ENCODE measurements at places on chromosomes 3 and 15. TPM values are rescaled to one million over a fixed set of nuclear protein-coding genes. Genes with fewer than 3 reads are reported as not detected.

DNA sequence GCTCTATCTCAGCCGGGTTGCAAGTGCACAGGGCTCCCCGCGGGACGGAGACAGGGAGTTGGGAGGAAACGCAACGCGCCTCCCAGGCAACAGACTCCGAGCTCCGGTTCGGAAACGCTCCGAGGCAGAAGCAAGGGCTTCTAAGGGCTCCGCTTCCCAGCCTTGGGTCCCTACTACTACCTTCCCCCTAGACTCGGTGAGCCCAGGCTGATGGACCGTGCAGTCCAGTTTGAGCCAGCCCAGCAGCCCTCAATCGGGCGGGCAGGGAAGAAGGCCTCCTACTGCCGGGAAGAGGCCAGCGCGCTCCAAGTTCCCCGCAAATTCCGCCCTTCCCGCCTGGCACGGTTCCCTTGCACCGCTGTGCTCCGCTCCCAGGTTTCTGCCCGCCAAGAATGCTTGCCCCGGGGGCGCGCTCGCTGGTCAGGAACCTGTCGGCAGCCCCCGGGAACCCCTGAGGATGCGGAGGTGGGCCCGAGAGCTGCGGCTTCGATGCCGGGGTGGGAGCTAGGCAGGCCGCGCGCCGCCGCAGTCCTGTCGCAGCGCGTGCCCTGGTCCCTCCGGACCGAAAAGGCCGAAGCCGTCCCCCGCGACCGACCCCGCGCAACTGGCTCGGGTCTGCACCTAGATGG lies 728 bp downstream of the TRANK1 start:
- DNase-seq, result peak; percentile 28
- H3K27ac ChIP-seq, result no peak overlapping the region
- H3K4me1 ChIP-seq, result peaks cover 30% of the 10 kb centered on the region
- peak overlapping the region; percentile 90 for H3K4me3 ChIP-seq
- H3K36me3 ChIP-seq, result peaks cover 5% of the 10 kb centered on the region
- H3K27me3 ChIP-seq, result no peaks in the 10 kb centered on the region

- no peak overlapping the region for H3K27ac ChIP-seq
- no peaks in the 10 kb centered on the region for H3K36me3 ChIP-seq
- H3K4me3 ChIP-seq, result no peak overlapping the region
- no peak for DNase-seq
- H3K27me3 ChIP-seq, result no peaks in the 10 kb centered on the region
Measured at GRCh38 chr3:175065497-175065896, 206.4 kb downstream of the NAALADL2 start.

- no peak overlapping the region for H3K4me3 ChIP-seq
- no peaks in the 10 kb centered on the region for H3K36me3 ChIP-seq
- no peaks in the 10 kb centered on the region for H3K27me3 ChIP-seq
- no peak for DNase-seq
- no peaks in the 10 kb centered on the region for H3K4me1 ChIP-seq
Measured at GRCh38 chr15:87816811-87817210, 439.7 kb downstream of the NTRK3 start.

GRCh38 chr3:175421902-175422301 lies 562.8 kb downstream of the NAALADL2 start:
- H3K27ac ChIP-seq, result no peak overlapping the region
- H3K4me3 ChIP-seq, result no peak overlapping the region
- no peaks in the 10 kb centered on the region for H3K36me3 ChIP-seq
- no peaks in the 10 kb centered on the region for H3K4me1 ChIP-seq
- H3K27me3 ChIP-seq, result no peaks in the 10 kb centered on the region

BNC1 gene
- not detected for polyA plus RNA-seq

DNA sequence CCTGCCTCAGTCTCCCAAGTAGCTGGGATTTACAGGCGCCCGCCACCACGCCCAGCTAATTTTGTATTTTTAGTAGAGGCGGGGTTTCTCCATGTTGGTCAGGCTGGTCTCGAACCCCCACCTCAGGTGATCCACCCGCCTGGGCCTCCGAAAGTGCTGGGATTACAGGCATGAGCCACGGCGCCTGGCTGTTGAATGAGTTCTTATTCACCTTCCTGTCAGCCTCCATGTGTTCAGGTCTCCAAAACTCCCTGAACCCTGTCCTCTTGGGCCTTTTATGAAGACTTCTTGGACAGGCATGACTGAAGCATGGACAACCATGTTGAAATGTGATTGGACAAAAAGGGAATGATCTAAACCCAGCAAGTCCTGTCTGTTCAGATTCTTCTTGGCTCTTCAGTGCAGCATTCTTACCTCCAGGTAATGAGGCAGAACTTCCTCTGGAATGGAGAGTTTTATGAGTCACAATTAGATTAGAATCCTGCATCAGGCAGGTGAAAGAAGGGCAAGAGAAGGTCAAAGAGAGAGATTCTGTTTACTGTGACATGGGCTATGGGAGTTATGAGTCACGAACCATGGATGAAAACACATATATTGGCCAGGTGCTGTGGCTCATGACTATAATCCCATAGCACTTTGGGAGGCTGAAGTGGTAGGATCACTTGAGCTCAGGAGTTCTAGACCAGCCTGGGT lies 23.1 kb upstream of the EIF4A2 start:
- H3K27me3 ChIP-seq, result no peaks in the 10 kb centered on the region
- no peak for DNase-seq
- no peaks in the 10 kb centered on the region for H3K4me1 ChIP-seq
- no peak overlapping the region for H3K4me3 ChIP-seq

DNA sequence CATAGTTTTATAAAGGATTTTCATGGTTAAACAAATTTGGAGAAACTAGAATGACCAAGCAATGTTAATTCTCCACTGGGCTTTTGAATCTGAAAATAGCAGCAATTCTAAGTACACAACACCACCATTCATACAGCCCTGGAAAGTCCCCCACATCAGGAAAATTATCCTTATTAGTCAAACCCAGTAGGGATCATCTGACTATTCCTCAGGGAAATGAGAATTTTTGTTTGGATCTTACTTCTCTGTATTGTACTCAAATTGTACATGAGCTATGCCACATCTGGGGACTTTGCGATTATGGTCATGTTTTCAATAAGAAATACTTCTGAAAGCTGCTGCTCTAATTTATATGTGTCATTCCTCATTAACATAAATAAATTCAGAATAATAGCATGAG lies 46.0 kb downstream of the RARB start:
- peaks cover 11% of the 10 kb centered on the region for H3K4me1 ChIP-seq
- H3K36me3 ChIP-seq, result no peaks in the 10 kb centered on the region
- DNase-seq, result no peak
- H3K4me3 ChIP-seq, result no peak overlapping the region
- no peak overlapping the region for H3K27ac ChIP-seq

GRCh38 chr3:113051302-113051711 lies 60.5 kb downstream of the GTPBP8 start:
- peaks cover 3% of the 10 kb centered on the region for H3K4me1 ChIP-seq
- no peaks in the 10 kb centered on the region for H3K36me3 ChIP-seq
- H3K4me3 ChIP-seq, result no peak overlapping the region
- no peak overlapping the region for H3K27ac ChIP-seq
- peak; percentile 70 for DNase-seq

PLD1 gene
- polyA plus RNA-seq, result not detected

RYK gene
- polyA plus RNA-seq, result 7.2 TPM

GRCh38 chr3:36964817-36965216 lies 20.0 kb upstream of the TRANK1 start:
- H3K27ac ChIP-seq, result peak overlapping the region; percentile 21
- H3K27me3 ChIP-seq, result no peaks in the 10 kb centered on the region
- DNase-seq, result no peak
- peaks cover 20% of the 10 kb centered on the region for H3K4me1 ChIP-seq
- H3K36me3 ChIP-seq, result no peaks in the 10 kb centered on the region
- no peak overlapping the region for H3K4me3 ChIP-seq

DNA sequence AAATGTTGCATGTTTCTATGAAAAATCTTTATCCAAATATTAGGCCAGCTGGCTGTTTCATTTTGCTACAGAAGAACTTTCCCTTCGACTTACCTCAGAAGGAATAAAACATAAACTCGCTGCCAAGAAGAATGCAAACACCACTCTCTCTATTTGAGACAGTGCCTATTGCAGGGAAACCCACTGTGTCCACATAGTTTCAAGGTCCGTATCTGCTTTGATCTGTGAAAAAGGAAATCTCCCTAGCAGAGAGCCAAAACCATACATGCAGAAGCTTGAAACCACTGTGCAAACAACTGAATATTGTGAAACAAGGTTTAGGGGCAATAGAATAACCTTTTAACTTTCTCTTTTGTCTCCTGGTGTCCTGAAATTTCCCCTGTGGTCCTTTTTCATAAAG lies 35.0 kb upstream of the CAPN7 start:
- H3K4me3 ChIP-seq, result no peak overlapping the region
- H3K27me3 ChIP-seq, result peaks cover 31% of the 10 kb centered on the region
- peaks cover 7% of the 10 kb centered on the region for H3K36me3 ChIP-seq
- H3K4me1 ChIP-seq, result peaks cover 4% of the 10 kb centered on the region

DNA sequence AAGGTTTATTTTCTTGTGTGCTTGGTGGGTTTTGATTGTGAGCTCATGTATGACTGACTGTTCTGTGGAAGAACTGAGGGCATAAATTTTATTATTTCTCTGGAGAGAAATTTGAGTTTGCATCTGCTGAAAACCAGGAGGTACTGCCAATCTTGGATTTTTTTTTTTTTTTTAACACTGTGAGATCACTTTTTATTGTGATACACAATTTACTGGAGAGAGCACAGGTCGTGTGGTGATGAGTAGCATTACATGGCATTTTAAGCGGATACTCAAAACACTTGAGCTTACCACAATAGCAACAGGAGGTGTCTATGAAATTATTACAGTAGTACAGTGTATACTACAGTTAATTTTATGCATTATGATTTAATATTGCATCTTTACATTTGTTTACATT lies 237.4 kb downstream of the MFSD1 start:
- H3K36me3 ChIP-seq, result no peaks in the 10 kb centered on the region
- no peak for DNase-seq
- no peaks in the 10 kb centered on the region for H3K4me1 ChIP-seq
- H3K4me3 ChIP-seq, result no peak overlapping the region

ROPN1 gene
- not detected for polyA plus RNA-seq

GRCh38 chr3:168047190-168047795 lies 48.4 kb downstream of the GOLIM4 start:
- DNase-seq, result peak; percentile 51
- no peaks in the 10 kb centered on the region for H3K27me3 ChIP-seq
- no peak overlapping the region for H3K27ac ChIP-seq
- H3K4me1 ChIP-seq, result no peaks in the 10 kb centered on the region
- H3K36me3 ChIP-seq, result no peaks in the 10 kb centered on the region

C2CD4A gene
- not detected for polyA plus RNA-seq

- H3K4me1 ChIP-seq, result no peaks in the 10 kb centered on the region
- no peak overlapping the region for H3K27ac ChIP-seq
- H3K27me3 ChIP-seq, result no peaks in the 10 kb centered on the region
- H3K4me3 ChIP-seq, result no peak overlapping the region
- no peak for DNase-seq
Measured at GRCh38 chr3:187361835-187362234, 6.3 kb upstream of the RTP4 start.

RYR3 gene
- polyA plus RNA-seq, result 0.25 TPM

- H3K36me3 ChIP-seq, result no peaks in the 10 kb centered on the region
- no peak overlapping the region for H3K4me3 ChIP-seq
- H3K27ac ChIP-seq, result no peak overlapping the region
- H3K27me3 ChIP-seq, result no peaks in the 10 kb centered on the region
- DNase-seq, result no peak
- H3K4me1 ChIP-seq, result no peaks in the 10 kb centered on the region
Measured at GRCh38 chr15:60363903-60364611, 33.7 kb downstream of the ANXA2 start.

APBA2 gene
- polyA plus RNA-seq, result not detected

- H3K4me3 ChIP-seq, result no peak overlapping the region
- DNase-seq, result no peak
- H3K4me1 ChIP-seq, result no peaks in the 10 kb centered on the region
Measured at GRCh38 chr3:84717894-84718293, 240.9 kb upstream of the CADM2 start.

DNA sequence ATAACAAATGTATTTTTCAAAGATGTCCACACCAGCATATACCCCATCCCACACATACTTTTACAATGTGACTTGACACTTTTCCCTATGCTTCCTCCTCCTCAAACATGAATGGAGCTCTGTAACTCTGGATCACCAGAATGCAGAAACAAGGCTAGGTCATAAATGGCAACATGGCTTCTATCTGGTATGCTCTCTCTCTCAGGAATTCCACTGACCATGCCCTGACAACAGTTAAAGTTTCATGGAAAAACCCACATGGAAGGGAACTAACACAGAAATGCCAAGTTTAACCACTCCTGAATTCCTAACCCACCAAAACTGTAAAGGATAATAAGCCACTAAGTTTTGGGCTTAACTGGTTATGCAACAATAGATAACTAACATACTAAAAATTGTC lies 19.9 kb downstream of the MYO9A start:
- no peak for DNase-seq
- H3K4me3 ChIP-seq, result no peak overlapping the region
- H3K36me3 ChIP-seq, result no peaks in the 10 kb centered on the region
- no peaks in the 10 kb centered on the region for H3K27me3 ChIP-seq
- H3K4me1 ChIP-seq, result peaks cover 6% of the 10 kb centered on the region

REC114 gene
- polyA plus RNA-seq, result not detected

GRCh38 chr3:39491733-39492350 lies 24.4 kb downstream of the MOBP start:
- peaks cover 36% of the 10 kb centered on the region for H3K27me3 ChIP-seq
- H3K27ac ChIP-seq, result no peak overlapping the region
- H3K36me3 ChIP-seq, result peaks cover 7% of the 10 kb centered on the region
- no peaks in the 10 kb centered on the region for H3K4me1 ChIP-seq
- DNase-seq, result no peak

DNA sequence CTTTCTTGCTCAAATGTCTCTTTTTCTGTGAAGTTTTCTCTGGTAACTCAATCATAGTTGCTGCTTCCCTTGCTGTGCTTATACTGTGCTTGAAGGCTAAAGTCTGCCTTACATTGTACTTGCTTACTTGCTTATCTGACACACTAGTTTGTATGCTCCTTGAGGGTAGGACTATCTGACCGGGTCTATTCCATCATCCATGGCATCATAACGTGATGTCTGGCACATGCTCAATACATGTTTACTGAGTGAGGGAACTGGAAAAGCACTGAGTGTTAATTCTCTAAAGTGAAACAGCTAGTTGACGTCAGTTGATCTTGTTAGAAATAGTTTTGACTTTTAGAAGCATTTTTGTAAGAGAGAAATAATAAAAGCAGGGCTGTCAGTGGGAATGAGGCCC lies 42.7 kb downstream of the MAP3K13 start:
- peaks cover 4% of the 10 kb centered on the region for H3K27me3 ChIP-seq
- H3K27ac ChIP-seq, result no peak overlapping the region
- no peak for DNase-seq
- H3K4me3 ChIP-seq, result no peak overlapping the region
- no peaks in the 10 kb centered on the region for H3K36me3 ChIP-seq
- H3K4me1 ChIP-seq, result no peaks in the 10 kb centered on the region
